A673 (cell line): ENCODE measurements at places on chromosomes 5 and 9. TPM values are rescaled to one million over a fixed set of nuclear protein-coding genes. Genes with fewer than 3 reads are reported as not detected.

- no peak for DNase-seq
Observed at GRCh38 chr5:1104327-1105006, 7.4 kb downstream of the SLC12A7 start.

The GMCL2 gene
- not detected in 2 replicates for total RNA-seq

DNA sequence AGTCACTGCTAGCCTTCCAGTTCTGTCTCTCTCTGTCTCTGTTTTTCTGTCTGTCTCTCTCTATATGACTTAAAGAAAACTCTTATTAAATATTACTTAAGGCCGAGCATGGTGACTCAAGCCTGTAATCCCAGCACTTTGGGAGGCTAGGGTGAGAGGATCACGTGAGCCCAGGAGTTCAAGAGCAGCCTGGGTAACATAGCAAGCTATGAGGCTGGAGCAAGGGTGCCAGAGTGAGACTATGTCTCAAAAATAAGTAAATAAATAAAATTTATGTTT lies 1.7 kb upstream of the GBGT1 start:
- DNase-seq = no peak

The SLC6A3 gene
- total RNA-seq = not detected in 2 replicates

The ADAM19 gene
- total RNA-seq = 1.7 and 2.3 TPM in 2 replicates

The DIRAS2 gene
- total RNA-seq = not detected in 2 replicates

GRCh38 chr9:107141967-107142366 lies 141.1 kb upstream of the RAD23B start:
- peak; percentile 7 for DNase-seq

DNA sequence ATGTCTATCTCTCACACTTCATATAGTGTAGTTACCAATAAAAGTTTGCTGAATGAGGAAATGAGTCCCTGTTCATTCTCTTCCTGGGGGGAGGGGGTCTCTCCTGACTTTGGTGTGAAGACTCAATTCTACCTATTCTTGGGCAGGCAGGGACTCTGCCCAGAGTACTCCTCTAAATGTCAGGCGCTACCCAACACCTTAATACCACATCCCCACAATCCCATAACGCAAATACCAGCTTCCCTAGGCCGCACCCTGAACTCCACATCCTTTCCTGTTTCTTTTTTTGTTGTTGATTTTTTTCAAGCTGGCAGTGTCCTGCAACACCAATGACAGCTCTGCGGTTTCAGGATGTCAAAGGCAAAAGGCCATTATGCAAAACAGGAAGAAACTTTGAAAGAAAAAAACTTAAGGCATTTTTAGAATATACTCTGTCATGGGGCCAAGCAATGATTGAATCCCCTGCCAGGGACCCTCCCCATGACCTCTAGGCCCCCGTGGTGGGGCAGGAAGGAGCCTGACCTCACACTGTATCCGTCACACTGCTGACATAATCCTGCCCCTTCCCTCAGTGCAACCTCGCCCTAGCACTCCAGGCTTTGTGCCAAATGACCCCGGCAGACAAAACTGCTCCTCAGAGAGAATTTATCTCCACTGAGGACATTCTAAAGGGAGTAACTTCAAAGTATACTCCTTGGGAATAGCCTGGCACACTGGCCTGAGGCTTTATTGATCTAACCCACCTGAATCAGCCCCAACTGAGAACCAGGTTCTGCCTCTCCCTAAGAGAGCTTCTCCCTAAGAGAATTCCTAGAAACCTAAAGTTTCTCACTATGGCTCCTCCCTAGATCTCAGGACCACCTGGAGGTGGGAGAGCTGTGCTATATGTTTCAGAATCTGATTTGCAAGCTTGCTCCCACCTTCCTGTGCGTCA lies 8.0 kb downstream of the B4GALT1 start:
- no peak for DNase-seq

GRCh38 chr5:100787648-100788047 lies 115.4 kb downstream of the ST8SIA4 start:
- DNase-seq = no peak

DNA sequence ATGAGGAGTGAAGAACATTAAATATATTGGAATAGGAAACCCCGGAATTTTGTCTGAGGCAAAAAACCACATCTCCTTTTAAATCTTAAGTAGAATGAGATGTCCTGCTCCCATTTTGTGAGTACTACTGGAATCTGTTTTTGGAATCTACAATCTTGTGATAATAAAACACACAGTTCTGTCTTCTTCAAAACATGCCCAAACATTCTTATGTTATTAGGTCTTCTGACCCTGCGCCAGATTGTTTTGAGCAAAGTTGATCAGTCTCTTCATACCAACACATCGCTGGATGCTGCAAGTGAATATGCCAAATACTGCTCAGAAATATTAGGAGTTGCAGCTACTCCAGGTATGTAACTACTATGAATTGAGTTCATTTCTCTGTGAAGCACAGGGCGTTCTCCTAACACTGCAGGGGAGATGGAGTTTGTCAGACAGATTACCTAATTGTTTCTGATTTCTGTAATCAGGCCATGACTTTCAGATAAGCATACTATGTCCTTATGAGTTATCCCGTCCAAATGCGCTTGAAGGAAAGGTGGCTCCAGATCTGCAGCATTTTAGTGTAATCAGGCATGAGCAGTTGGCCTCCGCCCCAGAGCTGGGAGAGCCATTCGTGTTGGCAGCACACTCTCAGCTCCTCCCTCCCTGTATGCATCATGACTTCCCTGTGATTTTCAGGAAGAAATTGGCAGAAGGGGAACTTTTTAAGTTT lies 88.0 kb downstream of the NLN start:
- no peak for DNase-seq

- DNase-seq = peak; percentile 78
Observed at GRCh38 chr9:92180669-92181181, 65.5 kb upstream of the SPTLC1 start.

DNA sequence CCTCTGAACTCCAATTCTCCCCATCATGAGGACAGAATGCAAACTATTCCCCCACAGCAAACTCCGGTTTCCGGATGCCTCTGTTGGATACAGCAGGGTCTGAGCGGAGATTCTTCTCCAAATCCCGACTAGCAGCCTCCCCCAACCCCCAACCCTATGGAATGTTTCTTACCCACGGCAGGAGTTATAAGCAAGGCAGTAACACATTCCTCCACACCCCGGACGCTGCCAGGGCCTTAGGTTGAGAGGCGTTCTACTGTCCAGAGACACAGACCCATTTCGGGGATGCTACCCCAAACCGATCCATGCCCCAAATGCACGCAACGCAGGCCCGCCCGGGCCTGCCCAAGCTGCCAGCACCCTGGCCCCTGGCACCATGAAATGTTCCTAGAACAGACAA lies 85.6 kb upstream of the LMX1B start:
- DNase-seq = no peak

The GPR151 gene
- not detected in 2 replicates for total RNA-seq

The ZNF883 gene
- total RNA-seq = 3.9 and 4.0 TPM in 2 replicates

The AFF4 gene
- 81.0 and 85.3 TPM in 2 replicates for total RNA-seq

The QRFP gene
- not detected in 2 replicates for total RNA-seq

The ANKRD20A1 gene
- total RNA-seq = not detected in 2 replicates

The IRX1 gene
- total RNA-seq = not detected in 2 replicates

- peak; percentile 94 for DNase-seq
Observed at GRCh38 chr5:136042665-136043121, 13.9 kb downstream of the TGFBI start.

- DNase-seq = no peak
Observed at GRCh38 chr9:123614306-123615263, 258.6 kb downstream of the CRB2 start.

The GRXCR2 gene
- total RNA-seq = not detected in 2 replicates

DNA sequence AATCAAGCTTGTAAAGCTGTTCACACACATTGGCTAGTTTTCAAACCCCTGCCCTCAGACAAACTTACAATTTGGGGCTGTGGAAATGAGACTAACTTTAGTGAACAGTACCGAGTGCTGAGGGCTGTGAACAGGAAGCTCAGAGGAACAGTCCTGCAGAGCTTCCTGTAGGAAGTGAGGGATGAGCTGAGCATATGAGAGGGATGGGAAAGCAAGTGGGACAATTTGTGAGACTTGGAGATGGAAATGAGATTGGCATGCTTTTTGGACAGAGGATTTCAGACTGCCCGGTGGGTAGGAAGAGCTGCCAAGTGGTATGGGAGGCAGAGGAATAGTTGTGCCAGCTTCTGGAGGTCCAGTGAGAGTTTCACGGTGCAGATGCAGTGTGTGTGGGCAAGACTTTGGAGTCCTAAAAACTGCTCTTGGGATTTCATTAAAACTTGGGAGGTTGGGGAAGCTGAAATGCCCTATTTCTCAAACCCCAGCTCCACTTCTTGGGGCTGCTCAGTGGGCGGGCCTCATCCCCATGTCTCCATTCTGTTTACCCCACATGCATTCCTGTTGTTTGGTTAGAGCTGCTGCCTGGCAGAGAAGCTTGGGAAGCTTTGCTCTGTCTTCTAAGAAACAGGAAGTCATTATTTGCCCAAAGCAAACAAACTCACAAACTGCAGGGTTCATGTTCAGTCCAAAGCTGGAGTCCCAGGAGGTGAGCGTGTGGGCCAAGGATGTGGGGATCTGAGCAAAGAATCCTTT lies 267.5 kb downstream of the ZSWIM6 start:
- DNase-seq = peak; percentile 24

DNA sequence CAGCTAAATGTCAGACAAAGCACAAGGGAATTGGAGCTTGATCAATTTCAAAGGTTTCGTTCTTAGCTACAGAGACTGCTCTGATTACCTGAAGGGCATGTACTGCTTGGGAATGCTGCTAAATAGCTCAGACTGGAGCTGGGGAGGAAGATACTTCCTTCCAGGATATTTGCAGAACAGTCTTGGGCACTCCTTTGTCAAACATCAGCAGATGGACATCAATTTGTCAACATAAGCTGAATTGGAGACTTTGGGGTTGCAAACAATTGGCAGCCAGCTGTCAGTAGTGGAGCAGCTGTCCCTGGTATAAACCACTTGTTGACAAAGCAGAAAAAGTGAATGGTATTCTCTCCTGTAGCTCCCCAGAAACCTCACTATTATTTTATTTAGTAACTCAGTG lies 182.0 kb downstream of the CCDC192 start:
- no peak for DNase-seq

The HTR1A gene
- not detected in 2 replicates for total RNA-seq

The SLC45A2 gene
- 0.28 and 0.31 TPM in 2 replicates for total RNA-seq

GRCh38 chr5:96476654-96477053 lies 43.6 kb upstream of the PCSK1 start:
- no peak for DNase-seq

DNA sequence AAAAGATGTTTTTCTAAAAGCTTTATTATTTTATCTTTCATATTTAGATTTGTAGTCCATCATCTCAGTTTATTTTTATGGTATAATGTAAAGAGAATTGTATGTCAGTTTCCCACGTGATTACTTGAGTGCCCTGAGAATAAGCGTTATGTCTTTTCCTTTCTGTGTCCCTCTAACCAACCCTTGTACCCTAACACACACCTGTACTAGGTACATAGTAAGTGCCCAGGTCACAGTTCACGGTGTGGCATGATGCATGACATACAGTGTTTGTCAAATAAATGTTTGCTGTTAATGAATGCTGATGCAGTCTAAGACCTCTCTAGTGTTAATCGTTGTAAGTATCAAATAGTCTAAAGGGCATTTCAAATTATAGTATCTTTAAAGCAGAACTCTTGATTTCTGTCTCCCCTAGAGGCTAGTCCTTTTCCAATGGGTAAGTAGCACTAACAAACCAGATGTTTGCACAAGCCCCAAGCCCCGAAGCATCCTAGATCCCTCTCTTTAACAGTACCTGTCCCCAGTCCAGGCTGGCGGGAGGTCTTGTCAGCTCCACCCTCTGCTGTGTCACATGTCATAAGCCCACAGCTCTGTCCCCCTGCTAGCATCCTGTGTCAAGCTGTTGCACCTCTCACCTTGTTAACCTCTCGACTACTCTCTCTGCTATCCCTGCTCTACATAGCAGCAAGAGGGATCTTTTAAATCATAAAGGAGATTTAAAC lies 23.7 kb downstream of the NUP214 start:
- DNase-seq = no peak

DNA sequence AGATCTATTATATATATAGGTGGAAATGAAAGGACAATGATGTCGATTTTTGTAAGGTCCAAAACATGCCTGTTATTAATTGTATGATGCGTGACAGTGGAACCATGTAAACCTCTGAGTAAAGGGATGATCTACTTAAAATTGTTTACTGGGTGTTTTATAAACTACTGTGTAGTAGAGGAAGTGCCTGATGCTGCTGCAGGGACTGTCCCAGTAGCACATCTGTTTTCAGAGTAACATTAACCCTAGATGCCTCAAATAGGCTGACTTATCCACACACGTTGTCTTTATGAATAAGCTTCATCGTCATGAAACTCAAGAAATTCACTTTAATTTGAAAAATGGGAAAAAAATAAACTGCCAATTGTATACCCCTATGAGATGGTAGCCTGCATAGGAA lies 1.7 kb downstream of the CAMK4 start:
- no peak for DNase-seq

The KLHL3 gene
- 0.58 and 0.66 TPM in 2 replicates for total RNA-seq

The PCDHA1 gene
- 0.45 and 0.96 TPM in 2 replicates for total RNA-seq

DNA sequence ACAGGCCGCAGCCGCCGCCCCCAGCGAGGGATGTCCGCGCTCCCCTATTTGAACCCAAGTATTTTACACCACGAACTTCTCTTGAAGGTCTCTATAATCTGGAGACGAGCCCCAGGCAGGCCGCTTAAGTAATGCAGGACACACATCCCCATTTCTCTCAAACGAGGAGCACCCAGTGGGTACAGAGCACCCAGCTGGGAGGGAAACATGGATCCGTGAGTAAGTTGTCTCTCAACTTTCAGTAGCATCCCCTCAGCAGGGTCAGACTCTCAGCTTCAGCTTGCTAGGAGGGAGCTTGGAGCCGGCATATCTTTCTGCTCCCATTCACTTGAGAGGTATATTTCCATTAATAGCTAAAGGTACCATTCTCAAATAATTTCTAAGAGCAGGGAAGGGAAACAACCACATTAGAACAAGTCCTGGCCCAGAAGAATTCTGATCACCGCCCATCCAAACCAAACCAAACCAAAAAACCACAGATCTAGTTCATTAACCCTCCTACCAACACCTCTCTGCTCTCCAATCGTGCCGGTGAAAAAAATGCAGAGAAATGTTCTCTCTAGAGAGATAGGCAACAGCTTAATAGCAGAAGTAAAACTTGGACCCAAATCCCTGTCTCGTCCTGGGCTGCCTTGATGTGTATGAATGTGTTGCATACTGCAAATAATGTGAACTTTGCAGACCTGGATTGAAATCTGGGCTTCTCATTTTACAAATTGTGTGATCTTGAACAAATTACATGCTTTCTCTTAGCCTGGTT lies 910 bp downstream of the TDRD7 start:
- no peak for DNase-seq

GRCh38 chr5:149779124-149779465 lies 49.0 kb downstream of the PPARGC1B start:
- DNase-seq = no peak

DNA sequence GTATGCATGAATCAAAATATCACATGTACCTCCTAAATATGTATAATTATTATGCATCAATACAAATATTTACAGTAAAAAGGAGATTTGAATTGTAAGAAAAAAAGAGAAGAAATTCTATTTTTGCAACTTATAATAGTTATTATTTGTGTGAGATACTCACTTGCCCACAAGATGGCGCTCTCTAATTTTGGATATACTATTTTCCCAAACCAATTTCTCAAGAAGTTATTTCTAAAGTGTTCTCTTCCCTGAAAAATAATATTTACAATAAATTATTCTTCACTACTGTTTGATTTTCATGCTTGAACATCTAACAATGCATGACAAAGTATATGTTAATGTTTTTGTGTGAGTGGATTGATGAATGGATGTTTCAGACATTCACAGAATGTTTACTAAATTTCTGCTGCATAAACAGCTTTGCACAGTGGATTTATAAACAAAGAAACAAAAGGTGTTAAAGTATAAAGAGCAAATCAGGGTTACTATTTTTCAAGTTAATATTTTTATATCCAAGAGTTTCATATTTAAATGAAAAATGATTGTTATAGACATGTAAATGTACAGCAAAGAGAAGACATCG lies 503.4 kb downstream of the PDE4D start:
- peak; percentile 35 for DNase-seq
